ENCODE measurements at places on chromosomes 1 and 21. TPM values are rescaled to one million over a fixed set of nuclear protein-coding genes. Genes with fewer than 3 reads are reported as not detected.
A peak's percentile ranks its signal among the peaks of the same experiment; 100 is the strongest.

Gene NCF2
- 31.3 TPM for total RNA-seq

Gene RAP1GAP
- total RNA-seq = 12.3 TPM

Gene PRAMEF12
- not detected for total RNA-seq

Gene CYP4Z1
- not detected for total RNA-seq

Gene RYR2
- not detected for total RNA-seq

Gene GPR52
- 3.6 TPM for total RNA-seq

DNA sequence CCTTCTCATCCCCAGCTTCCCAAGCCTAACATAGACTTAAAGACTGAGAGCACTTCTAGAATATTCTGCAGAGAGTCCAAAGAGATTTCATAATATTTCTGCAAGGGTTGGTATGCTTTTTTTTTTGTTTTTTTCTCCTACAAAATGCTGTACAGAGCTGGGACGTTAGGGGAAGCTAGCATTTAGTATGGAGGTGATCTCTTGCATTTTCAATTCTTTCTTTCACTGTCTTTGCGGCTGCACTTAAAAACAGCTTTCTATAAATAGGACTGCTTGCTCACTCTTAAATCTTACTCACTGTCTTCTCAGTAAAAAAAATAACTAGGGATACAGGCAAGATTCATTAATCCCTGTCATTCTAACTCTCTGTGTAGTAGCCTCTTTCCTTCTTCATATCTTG lies 7.4 kb downstream of the DSCAM start:
- no peak for DNase-seq

- DNase-seq = no peak
Measured at GRCh38 chr1:212771341-212771740, 20.2 kb downstream of the NSL1 start.

DNA sequence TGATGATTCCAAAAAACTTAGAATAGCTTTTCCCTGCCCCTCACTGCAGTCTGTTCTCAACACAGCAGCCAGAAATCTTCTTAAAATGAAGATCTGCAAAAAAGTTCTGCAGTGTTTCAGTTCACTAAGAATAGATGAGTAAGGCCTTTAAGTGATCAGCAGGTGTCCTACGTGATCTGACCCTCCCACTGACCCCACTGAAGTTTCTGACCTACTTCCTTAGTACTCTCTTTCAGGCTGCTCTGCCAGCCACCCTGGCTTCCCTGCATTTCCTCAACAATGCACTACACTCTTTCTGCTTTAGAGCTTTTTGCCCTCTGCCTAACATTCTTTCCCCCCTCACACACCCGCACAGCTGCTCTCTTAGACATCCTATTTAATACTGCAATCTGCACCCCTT lies 182.5 kb downstream of the AKT3 start:
- no peak for DNase-seq

GRCh38 chr1:226402739-226403165 lies 5.1 kb downstream of the PARP1 start:
- DNase-seq = no peak

Gene ESPN
- 11.1 TPM for total RNA-seq

- DNase-seq = peak; percentile 96
Measured at GRCh38 chr1:15799004-15799867, 8.2 kb downstream of the UQCRHL start.

DNA sequence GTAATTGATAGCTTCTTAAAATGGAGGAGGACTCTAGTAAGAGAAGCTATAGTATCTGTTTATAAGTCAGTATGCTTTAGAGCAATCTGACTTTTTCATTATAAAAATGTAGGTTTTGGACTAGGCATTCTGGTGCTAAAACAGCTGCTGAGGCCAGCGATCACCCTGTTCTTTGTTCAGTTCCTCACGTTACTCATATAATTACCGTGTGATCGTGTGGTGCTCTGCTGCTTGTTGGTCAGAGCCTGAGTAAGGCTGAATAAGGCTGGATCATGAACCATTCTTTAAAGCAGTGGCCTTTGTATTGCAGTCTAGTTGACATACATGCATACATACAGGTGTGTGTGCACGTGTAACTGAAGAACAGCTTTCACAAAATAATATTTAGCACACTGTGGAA lies 25.2 kb downstream of the CDC42 start:
- no peak for DNase-seq
